ENCODE measurements at places on chromosomes 12 and 14.

GRCh38 chr12:122834104-122834920 is 945 bp upstream of the HIP1R start:
- no peak for DNase-seq

DNA sequence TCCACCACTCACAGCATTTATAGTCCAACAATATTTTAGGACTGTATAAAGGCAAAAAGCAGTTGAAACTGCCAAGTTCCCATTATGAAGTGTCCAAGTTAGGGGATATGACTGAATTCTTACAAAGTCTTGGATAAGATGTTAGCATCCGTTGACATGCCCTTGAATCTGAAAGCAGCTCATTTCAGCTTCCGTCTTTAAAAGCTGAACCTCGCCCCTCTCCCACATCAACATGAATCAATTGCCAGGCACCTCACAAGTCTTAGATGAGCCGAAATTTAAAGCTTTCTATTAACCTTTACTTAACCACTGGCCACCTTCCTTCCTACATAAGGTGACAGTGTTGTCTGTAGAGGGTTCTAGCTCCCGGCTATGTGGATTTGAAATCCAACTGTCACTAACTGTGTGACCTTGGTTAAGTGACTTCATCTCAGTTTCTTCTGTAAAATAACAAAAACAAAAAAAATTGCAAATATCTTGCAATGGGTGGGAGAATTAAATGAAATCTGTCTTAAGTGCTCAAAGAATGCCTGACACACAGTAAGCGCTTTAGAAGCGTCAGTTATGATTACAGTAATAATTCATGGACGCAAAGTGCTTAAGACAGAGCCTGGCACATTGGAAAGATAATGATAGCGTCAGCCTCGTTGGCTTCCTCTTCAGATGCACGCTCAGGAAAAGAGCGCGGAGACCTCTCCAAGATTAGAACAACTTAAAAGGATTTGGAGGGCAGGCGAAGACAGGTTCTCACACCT is 1.2 kb downstream of the PPP1CC start:
- DNase-seq, result no peak

GRCh38 chr14:97524589-97525319 is 727.6 kb downstream of the VRK1 start:
- no peak for DNase-seq

GRCh38 chr12:31970199-31970598 is 11.0 kb downstream of the RESF1 start:
- DNase-seq, result no peak

DNA sequence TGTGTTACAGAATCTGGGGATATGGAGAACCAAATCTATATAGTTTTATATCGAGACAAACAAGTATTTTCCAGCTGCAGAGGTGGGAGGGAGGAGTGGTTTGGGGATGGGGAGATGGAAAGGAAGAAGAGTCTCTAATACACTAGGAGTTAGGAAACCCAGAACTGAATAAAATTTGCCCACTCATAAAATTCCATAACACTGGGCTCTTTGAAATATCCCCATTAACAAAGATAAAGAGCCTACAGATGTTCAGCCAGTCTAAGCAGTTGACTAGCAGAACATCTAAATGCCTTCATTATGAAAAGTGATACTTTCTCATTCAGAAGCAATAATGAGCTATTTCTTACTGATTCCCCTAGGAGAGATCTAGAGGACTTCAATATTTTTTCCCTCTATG is 151.7 kb upstream of the GZMB start:
- no peak for DNase-seq

DNA sequence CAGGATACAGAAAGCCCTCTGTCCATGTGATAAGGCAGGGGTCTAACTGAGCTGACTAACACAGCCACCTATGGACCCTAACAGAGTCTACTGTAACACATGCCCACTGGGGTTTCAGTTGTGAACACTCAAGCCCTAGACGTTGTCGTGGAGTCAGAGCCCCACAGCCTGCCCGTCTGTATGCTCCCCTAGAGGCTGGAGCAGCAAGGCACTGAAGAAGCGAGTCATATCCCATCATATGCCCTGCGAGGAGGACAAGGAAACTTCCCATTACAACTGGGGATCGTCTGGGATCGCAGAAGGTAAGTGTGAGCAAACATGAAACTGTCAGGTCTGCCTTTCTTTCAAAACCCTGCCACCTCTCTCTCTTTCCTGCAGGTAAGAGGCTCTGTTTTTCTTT is 138.1 kb downstream of the GPR65 start:
- DNase-seq, result no peak

- DNase-seq, result no peak
These were observed 61.1 kb downstream of the CPNE8 start for GRCh38 chr12:38844267-38844666.

DNA sequence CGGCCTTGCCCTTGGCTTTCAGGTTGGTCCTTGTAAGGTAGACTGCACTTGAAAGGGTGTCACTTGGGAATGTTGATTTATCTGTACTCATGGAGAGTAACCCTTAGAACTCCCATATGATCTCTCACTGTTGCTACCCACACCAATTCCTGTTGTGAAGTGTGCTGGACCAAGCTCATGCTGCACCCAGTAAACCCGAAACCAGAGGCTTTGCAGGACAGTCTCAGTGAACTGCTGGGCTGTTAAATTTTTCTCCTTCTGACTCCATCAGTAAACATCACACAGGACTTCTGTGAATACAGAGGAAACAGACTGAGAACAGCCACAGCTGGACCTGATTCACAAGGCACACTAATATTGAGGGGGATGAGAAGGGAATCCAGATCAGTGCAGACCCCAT is 783.0 kb downstream of the TMEM121 start:
- DNase-seq, result no peak

GRCh38 chr14:23045419-23046357 is 3.7 kb downstream of the PSMB11 start:
- no peak for DNase-seq

- DNase-seq, result no peak
These were observed 12.1 kb downstream of the PSMC1 start for GRCh38 chr14:90268420-90268819.

- DNase-seq, result no peak
These were observed 60.3 kb downstream of the NUAK1 start for GRCh38 chr12:106078358-106079010.

DNA sequence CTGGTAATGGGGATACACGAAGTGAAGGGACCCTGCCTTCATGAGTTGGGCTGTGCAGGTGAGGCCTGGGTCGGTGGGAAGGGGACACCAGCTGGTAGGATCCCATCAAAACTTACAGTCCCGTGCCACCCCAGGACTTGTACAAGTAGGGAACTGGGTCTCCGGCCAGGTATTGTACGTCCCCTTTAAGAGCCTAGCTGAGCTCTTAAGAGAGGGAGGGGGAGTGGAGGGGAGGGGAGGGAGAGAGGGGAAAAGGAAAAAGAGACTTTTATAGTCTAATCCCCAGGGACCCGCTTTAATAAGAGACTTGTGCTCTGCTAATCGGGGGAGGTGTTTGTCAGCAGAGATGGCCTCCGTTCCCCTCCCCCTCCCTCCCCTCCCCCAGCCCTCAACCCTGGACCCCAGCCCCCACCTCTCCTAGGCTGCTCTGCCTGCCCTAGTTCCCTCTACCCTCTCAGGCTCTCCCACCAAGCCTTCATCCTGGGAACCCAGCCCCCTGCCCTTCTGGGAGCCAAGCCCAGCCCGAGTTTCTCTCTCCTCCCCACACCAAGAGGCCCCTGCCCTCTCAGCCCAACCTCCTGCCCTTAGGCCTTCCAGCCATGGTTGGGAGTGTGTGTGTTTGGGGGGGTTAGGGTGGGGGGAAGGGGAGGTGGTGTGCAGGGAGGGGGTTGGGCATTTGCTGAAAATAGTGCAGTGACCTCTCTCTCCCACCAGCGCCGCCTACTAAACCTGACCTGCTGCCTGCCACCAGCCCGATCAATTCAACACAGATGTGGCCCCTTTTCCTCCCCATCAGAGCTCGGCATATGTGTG is 2.6 kb downstream of the GDF11 start:
- no peak for DNase-seq

DNA sequence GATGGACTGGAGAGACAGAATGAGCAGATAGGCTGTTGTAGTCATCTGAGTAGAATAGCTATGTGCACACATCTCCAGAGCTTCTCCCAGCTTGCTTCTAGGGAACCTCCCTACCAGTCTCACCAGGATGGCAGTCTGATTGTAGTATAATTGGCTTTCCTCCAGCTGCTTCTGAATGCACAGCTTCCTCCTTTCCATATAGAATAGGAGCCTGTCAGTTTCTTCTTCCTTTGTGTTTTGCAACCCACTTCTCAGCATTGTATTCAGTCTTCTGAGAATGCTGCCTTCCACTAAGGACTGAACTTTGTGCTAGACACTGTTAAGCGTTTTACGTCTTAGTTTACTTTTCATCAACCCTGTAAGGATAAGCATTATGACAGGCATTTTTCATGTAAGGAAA is 2.2 kb upstream of the CSAD start:
- no peak for DNase-seq

DNA sequence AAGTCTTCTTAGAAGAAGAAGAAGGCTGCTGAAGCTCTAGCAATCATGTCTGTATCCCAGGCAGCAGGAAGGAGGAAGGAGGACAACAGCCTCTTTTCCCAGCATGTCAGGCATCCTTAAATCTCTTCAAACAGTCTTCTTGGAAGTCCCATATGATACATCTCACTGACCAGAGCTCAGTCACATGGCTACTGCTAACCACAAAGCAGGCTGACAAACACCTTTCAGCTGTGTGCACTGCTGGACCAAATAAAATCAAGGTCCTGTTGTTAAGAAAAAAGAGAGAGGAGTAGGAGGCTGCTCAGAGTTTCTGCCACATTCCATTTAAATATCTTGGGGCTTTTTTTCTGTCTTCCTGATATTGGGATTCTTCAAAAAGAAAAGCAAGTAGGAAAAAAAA is 203.4 kb upstream of the PELI2 start:
- DNase-seq, result no peak

GRCh38 chr12:121560392-121561008 is 20.3 kb downstream of the KDM2B start:
- no peak for DNase-seq

- no peak for DNase-seq
These were observed 61.3 kb downstream of the TRAF3 start for GRCh38 chr14:102838501-102838900.

DNA sequence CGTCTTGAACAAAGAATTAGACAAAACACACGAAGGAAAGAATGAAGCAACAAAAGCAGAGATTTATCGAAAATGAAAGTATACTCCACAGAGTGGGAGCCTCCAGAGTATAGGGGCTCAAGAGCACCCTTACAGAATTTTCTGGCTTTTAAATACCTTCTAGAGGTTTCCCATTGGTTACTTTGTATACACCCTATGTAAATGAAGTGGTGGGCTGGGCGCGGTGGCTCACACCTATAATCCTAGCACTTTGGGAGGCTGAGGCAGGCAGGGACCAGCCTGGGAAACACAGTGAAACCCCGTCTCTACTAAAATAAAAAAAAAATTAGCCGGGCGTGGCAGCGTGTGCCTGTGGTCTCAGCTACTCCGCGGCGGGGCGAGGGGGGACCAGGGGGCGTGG is 13.1 kb upstream of the DNM1L start:
- no peak for DNase-seq

DNA sequence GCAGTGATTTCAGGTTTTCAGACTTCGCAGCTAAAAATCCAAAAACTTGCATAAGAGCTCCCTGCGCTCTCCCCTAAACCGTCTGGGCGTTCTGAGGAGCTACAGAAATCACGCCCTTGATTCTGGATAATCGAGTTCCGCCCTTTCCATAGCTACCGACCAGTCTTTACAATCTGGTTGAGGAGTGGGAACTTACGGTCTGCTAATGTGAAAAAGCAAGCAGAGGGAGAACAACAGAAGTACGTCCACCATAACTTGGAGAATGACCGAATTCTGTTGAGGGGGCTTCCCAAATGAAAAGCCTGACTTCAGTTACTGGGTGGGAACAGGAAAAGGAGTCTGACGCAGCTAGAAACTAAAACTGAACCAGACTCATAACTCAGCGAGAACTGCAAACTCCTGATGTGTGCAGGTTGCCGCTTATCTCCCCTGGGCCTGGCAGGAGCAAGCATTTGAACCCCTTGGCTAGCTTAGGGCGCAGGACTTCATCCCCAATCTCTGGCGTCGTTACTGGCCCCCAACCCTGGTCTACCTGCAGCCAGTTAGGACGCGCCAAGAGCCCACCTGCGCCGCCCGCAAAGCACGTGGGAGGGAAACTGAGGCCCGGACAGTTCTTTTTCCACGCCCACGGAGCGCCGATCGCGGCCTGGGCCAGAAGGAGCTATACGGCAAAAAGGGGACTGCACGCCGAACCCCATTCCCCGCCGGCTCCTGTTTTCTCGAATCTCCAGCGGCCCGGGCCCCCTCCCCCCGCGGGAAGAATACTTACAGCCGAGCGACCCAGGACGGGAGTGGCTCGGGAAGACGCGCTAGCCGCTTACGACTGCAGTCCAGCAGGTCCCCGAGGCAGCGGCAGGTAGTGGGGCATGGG is 838 bp downstream of the LRIG3 start:
- no peak for DNase-seq

GRCh38 chr12:56487448-56488040 is 417 bp downstream of the GLS2 start:
- no peak for DNase-seq

DNA sequence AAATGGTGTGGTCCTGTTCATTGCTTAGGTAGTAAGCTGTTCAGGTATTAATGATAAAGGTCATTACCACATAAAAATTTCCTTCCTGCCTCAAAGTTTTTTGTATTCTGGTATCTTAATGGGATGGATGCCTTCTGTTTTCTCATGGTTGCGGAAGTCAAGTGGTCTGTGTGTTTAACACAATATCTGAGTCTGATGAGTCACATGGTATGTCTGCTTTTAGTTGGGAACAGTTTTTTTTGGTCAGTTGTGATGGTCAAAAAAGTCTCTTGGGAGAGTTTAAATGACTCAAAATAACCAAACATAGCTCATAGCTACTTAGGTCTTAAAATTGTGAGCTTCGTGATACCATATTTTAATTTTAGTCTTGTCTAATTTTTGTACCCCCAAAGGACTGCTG is 40.7 kb downstream of the STK38L start:
- no peak for DNase-seq
